Stimulated activated CD8-positive, alpha-beta memory T cell treated with anti-CD3 and anti-CD28 coated beads, Interleukin-15, amount 100 ng/mL, for 4 hours (primary cell): ENCODE measurements at places on chromosomes 3 and 15.

DNA sequence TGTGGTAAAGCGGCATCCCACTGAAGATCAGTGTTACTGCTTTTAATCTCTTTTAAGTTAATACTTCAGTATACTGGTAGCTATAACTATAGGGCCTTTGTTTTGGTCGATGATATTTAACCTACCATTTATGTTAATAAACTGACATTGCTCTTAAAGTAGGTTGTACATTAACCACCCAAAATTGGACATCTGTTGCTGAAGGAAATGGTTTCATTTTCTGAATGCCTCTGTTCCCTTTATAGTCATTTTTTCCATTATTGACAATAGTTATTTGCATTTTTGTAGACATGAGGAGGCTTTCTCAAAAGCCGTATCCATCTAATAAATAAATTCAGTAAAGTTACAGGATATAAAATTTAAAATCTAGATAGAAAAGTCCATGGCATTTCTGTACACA is 252.4 kb upstream of the UBE2E1 start:
- no peak for DNase-seq

DNA sequence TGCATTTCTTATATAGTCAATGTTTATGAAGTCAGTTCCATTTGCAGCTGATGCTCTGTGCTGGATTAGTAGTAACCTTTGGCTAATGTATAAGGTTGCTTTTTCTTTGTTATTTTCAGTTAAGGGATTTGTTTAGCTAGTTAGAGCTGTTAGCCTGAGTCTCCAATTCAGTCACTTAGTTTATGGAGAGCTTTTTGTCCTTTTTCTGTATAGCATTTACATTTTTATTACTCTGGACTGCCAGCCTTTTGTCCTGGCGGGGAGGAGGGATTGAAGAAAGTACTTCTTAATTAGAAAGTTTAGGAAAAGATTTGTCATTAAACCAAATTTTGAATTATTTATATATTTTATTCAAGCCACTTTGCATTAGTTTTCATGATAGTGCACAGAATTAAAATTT is 52.0 kb downstream of the DNAJC13 start:
- no peak for DNase-seq

- no peak for DNase-seq
These were observed 16.3 kb downstream of the C3orf20 start for GRCh38 chr3:14691239-14691638.

GRCh38 chr3:47366833-47367232 is 14.0 kb upstream of the PTPN23 start:
- DNase-seq: no peak

- DNase-seq: no peak
These were observed 464.1 kb upstream of the CBLB start for GRCh38 chr3:106332884-106333283.

DNA sequence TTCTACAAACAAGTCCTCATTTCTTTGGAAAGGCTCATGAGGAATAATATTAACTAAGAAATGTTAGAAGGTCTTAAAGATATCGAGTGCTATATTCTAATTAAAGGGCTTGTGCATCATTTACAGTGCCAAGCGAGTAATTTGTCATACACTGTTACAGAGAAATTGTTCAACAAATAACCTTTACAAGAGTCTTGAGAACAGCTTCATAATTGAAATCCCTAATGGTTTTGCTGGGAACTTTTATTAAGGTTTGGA is 209.5 kb downstream of the MECOM start:
- no peak for DNase-seq

- DNase-seq: no peak
These were observed 2.3 kb upstream of the TGFBR2 start for GRCh38 chr3:30604093-30604492.

DNA sequence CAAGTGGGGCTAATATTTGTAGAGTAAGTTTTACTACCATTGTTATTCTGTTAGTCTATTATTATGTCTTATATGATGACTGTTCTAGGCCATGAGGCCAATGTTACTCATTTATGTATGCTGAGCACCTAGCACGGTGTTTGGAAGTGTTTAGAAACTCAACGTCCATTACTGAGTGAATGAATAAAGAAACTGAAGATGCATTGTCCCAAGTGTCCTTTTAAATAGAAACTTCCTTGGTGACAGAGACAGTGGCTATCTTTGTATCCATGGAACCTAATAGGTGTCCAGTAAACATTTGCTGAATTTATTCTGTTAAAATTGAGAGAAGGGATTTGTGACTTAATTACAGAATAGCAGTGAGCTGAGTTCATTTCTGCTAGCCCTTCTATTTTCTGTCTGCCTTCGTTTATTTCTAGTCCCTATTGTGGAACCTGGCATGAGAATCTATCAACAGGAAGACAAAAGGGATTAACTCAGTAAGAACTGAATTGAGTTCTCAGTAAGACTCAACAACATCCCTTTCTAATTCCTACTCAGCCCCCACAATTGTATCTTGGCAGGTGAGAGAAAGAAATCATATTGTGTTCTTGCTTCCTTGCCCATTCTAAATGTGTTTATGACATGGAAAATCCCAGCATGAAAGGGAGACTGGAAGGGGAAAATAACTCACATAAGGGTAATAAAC is 246.6 kb upstream of the LRRC3B start:
- DNase-seq: no peak

- no peak for DNase-seq
These were observed 532 bp downstream of the B4GALT4 start for GRCh38 chr3:119240101-119240590.

GRCh38 chr15:59222906-59223550 is 16.4 kb downstream of the LDHAL6B start:
- no peak for DNase-seq

GRCh38 chr3:8575364-8576104 is 69.1 kb downstream of the SSUH2 start:
- DNase-seq: no peak

DNA sequence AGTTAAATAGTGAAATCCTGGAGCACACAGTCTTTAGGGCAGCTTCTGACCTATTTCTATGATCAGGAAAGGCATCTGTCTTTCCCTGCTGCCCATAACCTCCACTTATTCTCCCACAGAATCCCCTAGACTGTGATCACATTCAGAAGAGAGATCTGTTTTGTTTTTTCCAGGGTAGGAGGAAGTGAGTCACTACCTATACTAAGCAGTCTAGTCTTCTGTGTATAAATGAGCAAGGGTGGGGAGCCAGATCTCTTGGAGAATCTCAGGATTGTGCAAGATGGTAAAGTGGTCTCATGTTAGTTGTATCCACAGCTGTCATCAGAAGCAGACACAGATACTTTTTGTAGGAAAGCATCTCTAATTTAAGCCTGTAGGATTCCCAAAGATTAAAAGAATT is 11.8 kb upstream of the FBXO22 start:
- DNase-seq: no peak

DNA sequence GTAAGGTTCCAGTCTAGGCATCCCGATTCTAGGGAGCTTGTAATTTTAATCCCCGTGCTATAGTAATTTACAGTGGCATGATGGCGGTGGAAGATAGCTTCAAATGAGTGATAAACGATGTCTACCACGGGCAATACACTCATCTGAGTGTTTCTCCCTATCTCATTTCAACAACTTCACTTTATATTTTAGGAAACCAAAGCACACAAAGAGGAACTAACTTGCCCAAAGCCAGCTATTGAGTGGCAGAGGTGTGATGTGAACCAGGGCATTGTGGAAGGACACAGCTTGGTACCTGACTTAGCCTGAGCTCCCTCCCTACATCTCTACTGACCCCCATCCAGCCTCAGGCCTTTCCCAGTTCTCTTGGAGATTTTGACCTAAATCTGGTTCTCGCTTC is 16.9 kb upstream of the FILIP1L start:
- no peak for DNase-seq

DNA sequence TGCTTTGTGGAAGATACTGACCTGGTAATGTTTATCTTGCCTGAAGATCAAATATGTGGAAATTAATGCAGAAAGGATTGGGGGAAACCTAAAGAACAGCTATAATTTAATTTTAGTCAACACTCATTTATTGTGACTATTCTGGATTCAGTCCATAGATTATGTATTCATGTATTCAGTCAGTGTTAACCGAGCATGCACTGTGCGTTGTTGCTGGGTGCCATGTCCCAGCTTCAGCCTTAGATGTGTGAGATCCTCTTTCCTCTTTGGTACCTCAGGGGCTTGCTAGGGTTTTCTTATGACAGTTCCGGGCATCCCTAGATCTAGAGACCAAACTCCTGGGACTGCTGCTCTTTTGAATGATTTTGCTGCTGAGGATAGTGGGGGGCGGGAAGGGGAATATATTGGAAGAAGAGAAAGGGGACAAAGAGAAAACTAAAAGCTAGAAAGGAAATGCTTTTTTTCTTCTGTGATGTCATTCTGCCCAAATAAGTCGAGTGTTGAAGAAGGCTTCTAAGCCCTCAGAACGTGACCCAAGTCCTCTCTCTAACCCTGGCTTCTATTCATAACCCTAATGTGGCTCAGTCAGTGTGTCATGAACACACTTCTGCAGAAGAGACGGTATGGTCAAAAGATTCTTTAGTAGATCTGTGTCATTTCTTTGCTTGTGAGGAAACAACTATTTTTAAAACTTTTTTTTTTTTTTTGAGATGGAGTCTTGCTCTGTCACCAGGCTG is 33.5 kb downstream of the STARD9 start:
- DNase-seq: no peak

DNA sequence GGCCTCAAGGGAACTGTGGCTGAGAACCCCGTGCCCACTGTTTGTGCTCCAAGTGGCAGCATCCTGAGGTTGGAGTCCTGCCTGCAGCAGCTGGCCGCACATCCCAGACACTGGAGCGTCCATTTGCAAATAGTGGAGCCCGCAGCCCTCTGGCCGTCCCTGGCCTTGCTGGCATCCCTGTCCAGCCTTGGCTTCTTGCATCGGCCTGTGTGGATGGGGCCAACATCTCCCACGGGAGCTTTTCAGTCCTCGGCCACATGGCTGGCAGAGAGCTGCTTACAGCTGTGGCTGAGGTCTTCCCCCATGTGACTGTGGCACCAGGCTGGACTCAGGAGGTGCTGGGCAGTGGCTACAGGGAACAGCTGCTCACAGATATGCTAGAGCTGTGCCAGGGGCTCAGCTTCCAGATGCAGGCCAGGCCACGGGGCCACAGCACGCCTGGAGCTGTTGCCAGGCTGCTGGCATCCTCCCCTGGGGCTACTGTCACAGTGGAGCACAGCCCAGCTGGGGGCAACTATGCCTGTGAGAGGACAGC is 71.2 kb downstream of the FAM43A start:
- DNase-seq: no peak

DNA sequence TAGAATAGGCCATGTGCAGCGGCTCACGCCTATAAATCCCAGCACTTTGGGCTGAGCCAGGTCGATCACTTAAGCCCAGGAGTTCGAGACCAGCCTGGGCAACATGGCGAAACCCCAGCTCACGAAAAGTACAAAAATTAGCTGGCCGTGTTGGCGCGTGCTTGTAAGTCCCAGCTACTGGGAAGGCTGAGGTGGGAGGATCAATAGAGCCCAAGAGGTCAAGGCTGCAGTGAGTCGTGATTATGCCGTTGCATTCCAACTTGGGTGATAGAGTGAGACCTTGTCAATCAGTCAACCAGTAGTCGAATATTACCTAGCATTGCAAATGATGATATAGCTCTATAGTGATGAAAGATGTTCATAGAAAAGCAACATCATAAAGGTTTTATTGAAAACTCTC is 51.9 kb downstream of the USP8 start:
- DNase-seq: no peak

DNA sequence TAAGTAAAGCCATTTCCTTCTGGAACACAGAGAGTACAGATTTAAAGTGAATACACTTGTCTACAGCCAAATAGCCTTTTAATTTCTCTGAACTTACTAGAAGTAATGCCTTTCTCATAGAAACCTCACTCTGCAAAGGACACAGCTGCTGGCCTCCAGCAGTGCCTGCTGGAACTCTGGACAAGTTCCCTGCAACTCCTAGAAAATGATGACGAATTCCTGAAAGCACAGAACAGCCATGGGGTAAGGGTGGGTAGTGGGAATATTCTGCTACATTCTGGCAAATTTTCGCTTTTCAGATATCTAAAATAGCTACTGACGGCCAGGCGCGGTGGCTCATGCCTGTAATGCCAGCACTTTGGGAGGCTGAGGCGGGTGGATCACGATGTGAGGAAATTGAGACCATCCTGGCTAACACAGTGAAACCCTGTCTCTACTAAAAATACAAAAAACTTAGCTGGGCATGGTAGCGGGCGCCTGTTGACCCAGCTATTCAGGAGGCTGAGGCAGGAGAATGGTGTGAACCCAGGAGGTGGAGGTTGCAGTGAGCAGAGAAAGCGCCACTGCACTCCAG is 34.4 kb downstream of the RYK start:
- no peak for DNase-seq

GRCh38 chr15:78054966-78055365 is 22.5 kb downstream of the TBC1D2B start:
- DNase-seq: no peak

GRCh38 chr15:64643685-64644084 is 131.7 kb downstream of the RBPMS2 start:
- DNase-seq: no peak

DNA sequence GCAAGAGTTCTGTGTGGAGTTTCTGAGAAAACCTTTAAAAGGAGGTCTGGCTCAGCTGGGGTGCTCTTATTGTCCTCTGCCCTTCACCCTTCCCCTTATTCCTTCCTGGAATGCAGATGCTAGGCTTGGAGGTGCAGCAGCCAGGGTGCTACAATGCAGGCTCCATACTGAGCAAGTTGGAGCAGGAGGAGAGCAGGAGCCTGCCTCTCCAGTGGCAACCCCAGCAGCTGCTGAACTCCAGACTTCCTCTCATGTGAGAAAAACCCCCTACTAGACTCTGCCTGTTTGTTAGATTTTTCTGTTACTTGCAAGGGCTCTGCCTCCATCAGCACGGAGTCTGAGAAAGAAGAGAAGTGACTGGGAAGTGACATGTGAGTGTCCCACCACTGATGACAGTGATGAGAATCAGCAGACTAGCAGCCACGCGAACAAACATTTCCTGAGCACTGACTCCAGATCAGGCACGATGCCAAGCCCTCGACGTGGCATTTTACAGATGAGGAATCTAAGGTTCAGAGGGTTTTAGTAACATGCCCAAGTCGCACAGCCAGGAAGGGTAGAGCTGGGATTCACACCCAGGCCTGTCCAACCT is 16.1 kb upstream of the RARRES1 start:
- DNase-seq: no peak

DNA sequence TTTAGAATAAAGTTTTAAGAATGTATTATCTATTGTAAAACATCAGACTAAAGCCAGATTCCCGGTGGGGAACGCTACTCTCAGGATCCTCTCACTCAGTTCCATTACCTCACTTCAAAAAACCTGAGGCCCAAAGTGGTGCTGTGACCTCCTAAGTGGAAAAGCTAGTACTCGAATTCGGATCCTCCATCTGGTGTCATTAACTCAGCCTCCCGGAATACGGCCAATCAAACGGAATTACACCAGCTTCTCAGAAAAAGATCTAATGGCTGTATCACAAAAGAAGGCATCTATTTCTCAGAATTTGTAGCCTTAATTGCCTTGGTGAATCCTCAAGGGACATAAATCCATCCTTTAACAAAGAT is 627 bp downstream of the ACAD11 start:
- no peak for DNase-seq
